ENCODE measurements at places on chromosomes 4 and X.
A peak's percentile ranks its signal among the peaks of the same experiment; 100 is the strongest.

- no peak for DNase-seq
Measured at GRCh38 chrX:115583496-115584004, 22.6 kb downstream of the PLS3 start.

DNA sequence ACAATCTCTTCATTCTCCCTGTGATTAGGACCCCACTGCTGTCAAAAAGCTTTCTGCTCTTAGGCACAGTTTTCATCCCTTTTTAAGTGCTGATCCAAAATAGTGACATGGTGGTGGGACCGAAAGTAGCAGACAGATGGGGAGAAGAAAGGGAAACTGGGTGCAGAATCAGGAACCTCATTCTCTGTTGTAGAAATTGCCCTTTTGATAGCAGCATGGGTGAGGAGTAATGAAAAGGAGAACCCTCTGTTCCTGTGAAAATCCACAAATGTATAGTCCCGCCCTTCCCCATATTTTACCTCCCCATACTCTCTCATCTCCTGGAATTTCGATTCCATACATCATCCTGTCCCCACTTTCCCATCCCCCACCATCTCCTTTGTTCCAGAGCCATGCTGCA is 126.5 kb downstream of the STIM2 start:
- DNase-seq: no peak

- no peak for DNase-seq
Measured at GRCh38 chrX:30874851-30875250, 14.2 kb downstream of the TAB3 start.

DNA sequence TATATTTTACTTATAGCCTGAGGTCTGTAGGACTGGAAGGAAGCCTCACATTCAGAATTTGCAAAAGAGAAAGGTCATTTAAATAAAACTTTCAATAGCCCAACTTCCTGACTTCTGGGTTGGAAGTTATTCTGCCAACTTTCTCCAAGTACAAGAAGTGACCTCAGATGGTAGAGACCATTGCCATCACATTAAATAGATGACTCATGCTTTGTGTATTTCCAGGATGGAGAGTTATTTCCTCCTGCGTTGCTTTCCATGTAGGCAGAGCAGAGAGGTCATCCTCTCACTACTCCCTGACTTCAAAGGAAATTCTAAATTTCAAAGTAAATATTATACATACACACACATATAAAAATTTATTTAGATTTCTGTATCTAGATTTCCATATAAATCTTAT is 73.0 kb upstream of the NR3C2 start:
- no peak for DNase-seq

- no peak for DNase-seq
Measured at GRCh38 chr4:104395168-104395614, 99.5 kb downstream of the CXXC4 start.

GRCh38 chr4:25621027-25621930 is 34.4 kb upstream of the SLC34A2 start:
- DNase-seq: no peak

DNA sequence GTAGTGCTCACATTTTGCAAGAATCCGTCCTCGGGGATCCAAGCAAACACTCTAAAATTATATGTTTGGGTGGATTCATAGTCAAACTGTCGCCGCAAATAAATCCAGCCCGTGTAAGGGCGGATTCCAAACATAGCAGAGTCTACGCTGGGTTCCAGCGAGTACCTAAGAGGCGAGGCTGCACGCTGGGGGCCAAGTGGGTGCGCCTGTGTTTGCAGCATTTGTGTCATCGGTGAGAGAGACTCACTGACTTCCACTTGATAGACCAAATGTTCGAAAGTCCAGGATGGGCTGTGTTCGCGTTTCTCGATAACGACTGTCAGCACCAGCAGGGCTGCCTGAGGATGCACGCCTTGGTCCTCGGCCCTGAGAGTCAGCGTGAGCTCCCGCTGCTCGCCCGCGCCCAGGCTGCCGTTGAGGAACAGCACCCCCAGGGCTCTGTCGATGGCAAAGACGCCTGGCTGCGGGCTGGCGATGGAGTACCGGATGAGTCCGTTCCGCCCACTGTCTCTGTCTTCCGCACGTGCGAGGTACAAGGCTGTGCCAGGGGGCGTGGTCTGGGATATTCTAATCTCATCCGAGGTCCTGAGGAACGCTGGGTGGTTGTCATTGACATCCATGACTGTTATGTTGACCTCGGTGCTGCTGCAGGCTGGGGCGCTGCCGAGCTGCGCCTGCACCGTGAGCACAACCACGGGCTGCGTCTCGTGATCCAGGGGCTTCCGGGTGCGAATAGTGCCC is 158.7 kb downstream of the DCHS2 start:
- DNase-seq: peak; percentile 3

DNA sequence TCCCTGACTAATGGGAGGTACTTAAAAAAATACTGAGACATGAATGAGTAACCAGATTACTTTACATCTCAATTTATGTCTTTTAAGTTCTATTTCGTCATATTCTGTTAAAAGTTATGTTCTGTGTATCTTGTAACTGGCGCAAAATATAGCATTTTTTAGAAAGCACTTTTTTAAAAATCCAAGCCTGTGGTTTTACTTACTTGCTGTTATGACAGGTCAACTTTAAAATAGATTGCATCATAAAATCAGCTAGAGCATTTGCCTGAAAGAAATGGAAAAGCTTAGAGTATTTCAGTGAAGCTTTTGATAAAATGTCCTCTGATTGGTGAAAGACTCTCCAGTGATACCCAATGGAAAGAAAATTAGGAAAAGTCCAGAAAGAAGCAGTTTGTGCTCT is 1892.3 kb upstream of the TENM3 start:
- DNase-seq: no peak

- no peak for DNase-seq
Measured at GRCh38 chrX:154429711-154430110, 1.2 kb downstream of the ATP6AP1 start.

- DNase-seq: no peak
Measured at GRCh38 chrX:136865270-136866158, 15.0 kb downstream of the RBMX start.

DNA sequence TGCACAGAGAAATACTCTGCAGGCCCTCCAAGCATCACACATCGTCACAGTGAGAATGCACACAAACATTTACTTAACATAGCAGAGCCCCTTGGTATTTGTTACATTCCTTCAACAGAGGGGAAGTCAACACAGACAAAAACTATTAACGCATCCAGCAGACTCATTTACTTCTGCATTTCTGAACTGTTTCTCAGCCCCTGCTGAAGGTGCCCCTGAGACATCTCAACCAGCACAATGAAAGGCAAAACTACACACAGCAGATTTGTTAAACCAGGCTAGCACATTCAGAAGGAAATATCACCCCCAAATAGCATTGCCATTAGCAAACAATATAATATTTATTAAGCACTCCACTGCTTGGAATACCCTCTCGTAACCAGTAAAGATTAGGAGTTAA is 367.0 kb downstream of the RAB28 start:
- DNase-seq: no peak

- DNase-seq: no peak
Measured at GRCh38 chr4:6495296-6495590, 22.8 kb upstream of the PPP2R2C start.

GRCh38 chr4:182268966-182269365 is 25.8 kb downstream of the TENM3 start:
- DNase-seq: no peak

GRCh38 chrX:118522230-118522926 is 26.8 kb downstream of the DOCK11 start:
- DNase-seq: no peak

GRCh38 chr4:168279556-168279955 is 39.0 kb downstream of the DDX60 start:
- DNase-seq: no peak

GRCh38 chr4:146359771-146360170 is 145.4 kb downstream of the REELD1 start:
- DNase-seq: no peak

- no peak for DNase-seq
Measured at GRCh38 chrX:16765594-16765993, 20.7 kb upstream of the TXLNG start.

GRCh38 chrX:96464880-96465558 is 219.6 kb upstream of the DIAPH2 start:
- no peak for DNase-seq

GRCh38 chr4:139655116-139655515 is 10.5 kb upstream of the MGST2 start:
- no peak for DNase-seq

DNA sequence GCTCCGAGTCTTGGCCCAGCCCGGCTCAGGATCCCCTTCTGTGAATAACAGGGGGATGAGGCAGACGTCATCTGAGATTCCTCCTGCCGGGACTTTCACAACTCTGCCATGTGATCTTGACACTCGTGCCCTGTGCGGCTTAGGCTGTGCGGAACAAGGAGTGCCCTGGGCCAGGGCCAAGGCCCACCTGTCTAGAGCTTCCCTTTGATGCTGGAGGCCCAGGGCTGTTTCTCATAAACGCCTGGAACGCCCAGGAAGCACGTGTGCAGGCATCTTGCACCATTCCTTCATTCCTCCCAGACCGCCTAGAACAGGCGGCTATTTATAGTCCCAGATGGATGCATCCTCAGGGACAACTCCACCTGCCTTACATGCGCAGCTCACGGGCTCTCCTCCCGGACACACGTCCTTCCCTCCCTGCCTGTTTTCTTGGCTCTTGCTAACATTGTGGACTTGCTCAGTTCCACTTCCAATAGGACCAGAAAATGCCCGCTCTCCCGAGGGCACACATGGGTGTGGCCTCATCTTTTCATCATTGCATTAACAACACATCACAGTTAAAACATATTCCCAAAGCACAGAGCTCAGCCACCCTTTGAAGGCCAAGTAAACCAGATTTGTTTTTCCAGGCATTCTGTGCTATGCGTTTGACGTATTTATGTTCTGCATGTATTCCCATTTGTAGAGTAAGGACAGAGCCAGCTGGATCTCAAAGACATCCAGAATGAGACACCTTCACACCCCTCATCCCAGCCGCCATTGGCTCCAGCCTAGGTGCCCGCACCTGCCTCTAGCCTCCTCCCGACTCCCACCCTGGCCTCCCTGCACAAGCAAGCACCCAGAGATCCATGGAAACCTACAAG is 57.2 kb downstream of the ABLIM2 start:
- no peak for DNase-seq

DNA sequence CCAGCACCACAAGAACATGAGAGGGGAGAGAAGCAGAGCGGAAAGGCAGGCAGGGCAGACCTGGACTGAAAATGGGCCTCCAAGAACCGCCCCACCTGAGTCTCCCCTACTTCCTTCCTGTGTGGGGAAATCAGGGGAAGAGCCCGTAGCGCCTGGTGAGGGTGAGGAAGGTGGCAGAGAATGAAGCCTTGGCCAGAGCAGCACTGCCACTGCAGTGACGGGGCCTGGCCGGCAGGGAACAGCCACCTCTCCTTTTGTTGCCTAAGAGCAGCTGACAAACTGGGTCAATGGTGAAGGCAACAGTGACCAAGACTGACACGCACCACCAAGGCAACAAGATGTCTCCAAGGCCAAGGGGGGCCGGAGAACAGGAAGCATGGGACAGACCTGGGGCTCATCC is 58.4 kb upstream of the CBR4 start:
- DNase-seq: no peak

- DNase-seq: no peak
Measured at GRCh38 chrX:22278375-22278774, 5.7 kb downstream of the CBLL2 start.

- DNase-seq: no peak
Measured at GRCh38 chr4:137861682-137862081, 329.4 kb upstream of the PCDH18 start.

GRCh38 chr4:167717495-167717894 is 374.8 kb upstream of the ANXA10 start:
- no peak for DNase-seq

- no peak for DNase-seq
Measured at GRCh38 chr4:84684361-84684760, 101.4 kb downstream of the CDS1 start.

GRCh38 chr4:139978692-139979091 is 175.3 kb downstream of the MAML3 start:
- no peak for DNase-seq

- DNase-seq: no peak
Measured at GRCh38 chr4:22398671-22399070, 117.2 kb downstream of the ADGRA3 start.

- no peak for DNase-seq
Measured at GRCh38 chr4:110041735-110042134, 129.1 kb downstream of the EGF start.

GRCh38 chr4:67207941-67208441 is 337.3 kb downstream of the CENPC start:
- no peak for DNase-seq

GRCh38 chr4:24321131-24321530 is 263.2 kb downstream of the DHX15 start:
- DNase-seq: no peak

- no peak for DNase-seq
Measured at GRCh38 chr4:159358226-159358625, 255.3 kb downstream of the RAPGEF2 start.

- DNase-seq: no peak
Measured at GRCh38 chr4:14787894-14788293, 214.4 kb upstream of the CPEB2 start.

GRCh38 chrX:133859336-133859735 is 126.1 kb downstream of the GPC3 start:
- no peak for DNase-seq

DNA sequence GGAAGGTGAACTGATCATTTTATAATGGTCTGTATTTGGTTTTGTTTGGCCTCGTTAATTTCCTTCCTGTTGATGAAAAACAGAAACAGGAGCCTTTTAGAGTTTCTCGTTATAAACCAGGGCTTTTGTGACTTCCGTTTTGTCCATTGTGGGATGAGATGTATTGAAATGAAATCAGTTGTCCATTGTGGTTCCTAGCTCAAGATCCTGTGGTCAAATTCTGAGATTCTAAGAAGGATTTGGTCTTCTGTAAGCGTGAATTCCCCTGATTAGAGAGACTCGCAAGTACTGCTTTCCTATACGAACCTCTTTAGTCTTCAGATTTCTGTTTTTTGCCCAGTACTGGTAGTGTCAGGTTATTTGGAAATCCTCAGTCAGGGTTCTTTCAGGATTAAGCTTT is 101.7 kb downstream of the RAPGEF2 start:
- no peak for DNase-seq

- DNase-seq: no peak
Measured at GRCh38 chr4:11724731-11725130, 296.0 kb upstream of the HS3ST1 start.

DNA sequence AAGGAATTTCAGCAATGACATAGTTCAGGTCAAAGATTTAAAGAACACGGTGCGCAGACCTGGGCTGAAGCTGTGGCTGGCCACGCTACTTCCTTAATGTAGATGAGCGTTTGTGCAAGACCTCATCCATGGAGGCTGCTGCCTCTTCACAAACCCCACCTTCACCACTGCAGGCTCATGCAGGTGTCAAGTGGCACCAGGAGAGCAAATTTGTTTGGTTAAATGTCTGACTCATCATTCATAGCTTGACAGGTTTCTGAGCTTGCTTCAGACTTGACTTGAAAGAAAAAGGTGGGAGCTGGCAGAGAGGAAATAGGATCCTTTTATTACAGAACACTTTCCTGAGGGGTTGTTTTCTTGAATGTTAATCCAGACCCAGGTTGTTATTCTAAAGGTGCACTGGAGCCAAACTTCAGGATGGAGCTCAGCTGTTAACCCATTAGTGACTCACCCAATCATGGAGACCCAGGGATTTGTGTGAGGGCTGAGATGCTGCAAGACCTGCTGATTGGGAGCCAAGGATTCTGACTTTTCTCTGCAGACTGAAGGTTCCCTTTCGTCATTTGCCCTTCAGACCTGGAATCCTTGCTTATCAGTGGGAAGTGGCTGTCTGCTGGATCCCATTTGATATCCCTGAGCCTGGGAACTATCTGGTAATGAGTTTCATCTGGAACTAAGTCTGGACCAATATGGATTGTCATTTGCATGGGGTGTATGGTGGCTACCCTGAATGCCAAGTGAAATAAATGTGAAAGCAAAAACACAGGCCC is 315.3 kb downstream of the PTTG2 start:
- DNase-seq: no peak

- DNase-seq: no peak
Measured at GRCh38 chr4:182453830-182454229, 210.6 kb downstream of the TENM3 start.
